Karpas-422 (cell line): ENCODE measurements at places on chromosomes 6 and 20. TPM values are rescaled to one million over a fixed set of nuclear protein-coding genes. Genes with fewer than 3 reads are reported as not detected.

DNA sequence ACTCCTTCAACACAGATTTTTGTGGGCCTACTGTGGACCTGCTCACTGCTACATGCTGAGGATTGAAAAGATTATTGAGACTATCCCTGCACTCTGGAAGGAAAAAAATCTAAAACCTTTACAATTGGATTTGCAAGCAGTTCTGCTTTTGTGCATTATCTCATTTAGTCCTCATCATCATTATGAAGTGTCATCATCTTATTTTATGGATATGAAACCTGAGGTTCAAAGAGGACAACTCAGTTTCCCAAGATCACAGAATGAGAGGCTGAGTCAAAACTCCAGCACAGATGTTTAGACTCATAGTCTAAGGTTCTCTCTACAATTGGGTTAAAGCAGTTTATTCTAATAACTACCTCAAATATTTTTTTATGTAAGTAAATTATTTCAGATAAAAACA is 160.2 kb upstream of the MARCKS start:
- H3K4me1 ChIP-seq: no peaks in the 10 kb centered on the region
- no peak overlapping the region for H3K4me3 ChIP-seq
- DNase-seq: no peak

DNA sequence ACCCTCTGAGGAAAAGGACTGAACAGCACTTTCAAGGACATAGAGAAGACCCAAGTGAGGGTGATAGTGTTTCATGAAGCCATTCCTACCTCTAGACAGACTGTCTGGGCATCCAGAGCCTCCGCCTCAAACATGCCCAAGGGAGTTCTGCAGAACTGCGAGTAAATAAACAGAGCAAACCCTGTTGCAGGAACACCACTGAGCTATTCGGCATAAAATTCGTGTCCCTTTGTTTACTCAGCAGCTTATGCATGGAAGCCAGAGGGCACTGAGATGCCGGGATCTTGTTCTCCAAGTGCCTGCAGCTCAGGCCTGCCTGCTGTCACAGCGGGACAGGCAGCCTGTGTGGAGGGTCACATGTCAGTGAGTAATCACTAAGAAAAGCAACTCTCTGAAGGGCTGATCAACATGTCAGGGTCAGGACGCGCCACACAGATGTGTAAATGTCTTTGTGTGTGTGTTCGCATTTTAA is 164.9 kb upstream of the HEY2 start:
- H3K4me3 ChIP-seq: no peak overlapping the region
- H3K27me3 ChIP-seq: no peaks in the 10 kb centered on the region
- peaks cover 3% of the 10 kb centered on the region; the same call in 1 of the 2 replicates for H3K4me1 ChIP-seq
- no peak for DNase-seq
- H3K36me3 ChIP-seq: no peaks in the 10 kb centered on the region

DNA sequence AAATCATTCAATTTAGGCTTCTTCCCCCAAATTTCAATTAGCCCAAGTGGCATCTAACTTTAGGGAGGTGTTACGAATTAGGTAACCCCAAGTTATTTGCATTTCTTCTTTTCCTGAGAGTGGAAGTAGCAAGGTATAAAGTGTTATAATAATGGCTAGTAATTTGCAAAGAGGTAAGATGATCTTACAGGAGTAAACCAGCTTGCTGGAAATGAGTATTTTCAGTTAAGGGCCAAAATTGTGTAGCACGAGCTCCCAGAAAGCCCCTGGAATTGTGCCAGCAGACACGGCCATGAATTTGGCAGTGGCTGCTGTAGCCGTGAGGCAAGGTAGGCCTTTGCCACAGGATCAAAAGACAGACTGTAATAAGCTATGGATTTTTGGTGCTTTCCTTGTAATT is 38.0 kb downstream of the CITED2 start:
- no peaks in the 10 kb centered on the region for H3K27me3 ChIP-seq
- DNase-seq: peak; percentile 93
- H3K27ac ChIP-seq: peak overlapping the region; percentile 96
- H3K4me3 ChIP-seq: peak overlapping the region; percentile 49
- H3K4me1 ChIP-seq: peaks cover 46% of the 10 kb centered on the region
- H3K36me3 ChIP-seq: no peaks in the 10 kb centered on the region

DNA sequence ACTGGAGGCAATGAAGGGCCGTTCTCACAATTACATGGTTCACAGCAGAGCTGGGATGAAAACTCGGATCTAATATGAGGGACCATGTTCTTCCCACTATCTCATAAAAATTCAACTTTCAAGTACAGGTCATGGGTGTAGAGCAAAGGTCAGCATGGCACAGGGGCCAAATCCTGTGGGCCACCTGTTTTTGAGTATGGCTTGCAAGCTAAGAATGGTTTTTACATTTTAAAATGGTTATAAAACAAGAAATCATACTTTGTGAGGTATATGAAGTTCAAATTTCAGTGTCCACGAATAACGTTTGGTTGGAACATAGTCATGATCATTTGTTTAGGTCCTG is 4.6 kb downstream of the MAP3K5 start:
- H3K4me3 ChIP-seq: no peak overlapping the region
- H3K27me3 ChIP-seq: no peaks in the 10 kb centered on the region; the same call in 1 of the 2 replicates
- no peak overlapping the region for H3K27ac ChIP-seq

DNA sequence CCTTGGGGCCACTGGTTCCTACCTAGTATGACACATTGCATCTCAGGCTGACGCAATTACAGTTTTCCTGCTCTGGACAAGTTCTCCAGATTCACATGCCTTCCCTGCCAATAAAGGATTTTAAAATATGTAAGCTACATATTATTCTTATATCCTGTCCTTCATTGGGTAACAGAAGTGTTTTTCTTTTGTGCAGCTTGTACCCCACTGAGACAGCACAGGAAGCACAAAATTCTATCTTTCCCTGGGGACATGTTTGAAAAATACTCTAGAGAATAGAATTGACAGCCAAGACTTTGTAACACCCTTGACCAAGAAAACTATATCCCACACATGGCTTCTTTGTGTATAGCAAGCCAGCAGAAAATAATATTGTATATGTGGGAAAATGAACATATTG is 456.8 kb downstream of the MAFB start:
- H3K27me3 ChIP-seq: no peaks in the 10 kb centered on the region
- DNase-seq: no peak
- H3K4me3 ChIP-seq: no peak overlapping the region
- H3K27ac ChIP-seq: no peak overlapping the region
- H3K36me3 ChIP-seq: no peaks in the 10 kb centered on the region
- peaks cover 3% of the 10 kb centered on the region; the same call in 1 of the 2 replicates for H3K4me1 ChIP-seq

DNA sequence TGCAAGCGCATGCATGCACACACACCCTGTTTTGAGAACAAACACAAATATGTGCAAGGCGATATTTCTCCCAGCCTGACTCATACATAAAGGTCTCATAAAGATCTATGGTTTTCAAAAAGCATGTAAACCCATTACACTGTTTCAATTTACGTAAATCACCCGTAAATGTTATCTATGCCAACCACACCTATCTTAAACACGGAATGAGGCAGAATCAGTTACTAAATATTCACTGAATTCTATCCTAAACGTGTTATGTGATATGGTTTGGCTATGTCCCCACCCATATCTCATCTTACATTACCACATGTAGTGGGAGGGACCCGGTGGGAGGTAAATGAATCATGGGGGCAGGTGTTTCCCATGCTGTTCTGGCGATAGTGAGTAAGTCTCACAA is 621.6 kb downstream of the KIF16B start:
- no peaks in the 10 kb centered on the region for H3K27me3 ChIP-seq
- H3K36me3 ChIP-seq: no peaks in the 10 kb centered on the region
- no peak overlapping the region for H3K4me3 ChIP-seq
- H3K4me1 ChIP-seq: no peaks in the 10 kb centered on the region

SLC18B1 gene
- 0.60 and 0.72 TPM in 2 replicates for total RNA-seq

RAB32 gene
- not detected in 2 replicates for total RNA-seq

DNA sequence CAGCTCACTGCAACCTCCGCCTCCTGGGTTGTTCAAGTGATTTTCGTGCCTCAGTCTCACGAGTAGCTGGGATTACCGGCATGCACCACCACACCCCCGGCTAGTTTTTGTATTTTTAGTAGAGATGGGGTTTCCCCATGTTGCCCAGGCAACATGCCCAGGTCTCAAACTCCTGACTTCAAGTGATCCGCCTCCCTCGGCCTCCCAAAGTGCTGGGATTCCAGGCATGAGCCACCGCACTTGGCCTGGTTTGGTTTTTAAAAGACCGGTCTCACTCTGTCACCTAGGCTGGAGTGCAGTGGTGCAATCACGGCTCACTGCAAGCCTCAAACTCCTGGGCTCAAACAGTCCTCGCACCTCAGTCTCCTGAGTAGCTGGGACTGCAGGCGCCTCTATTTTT is 40.1 kb downstream of the VSTM2L start:
- no peaks in the 10 kb centered on the region for H3K36me3 ChIP-seq
- no peak for DNase-seq
- H3K27ac ChIP-seq: no peak overlapping the region
- H3K27me3 ChIP-seq: no peaks in the 10 kb centered on the region

DNA sequence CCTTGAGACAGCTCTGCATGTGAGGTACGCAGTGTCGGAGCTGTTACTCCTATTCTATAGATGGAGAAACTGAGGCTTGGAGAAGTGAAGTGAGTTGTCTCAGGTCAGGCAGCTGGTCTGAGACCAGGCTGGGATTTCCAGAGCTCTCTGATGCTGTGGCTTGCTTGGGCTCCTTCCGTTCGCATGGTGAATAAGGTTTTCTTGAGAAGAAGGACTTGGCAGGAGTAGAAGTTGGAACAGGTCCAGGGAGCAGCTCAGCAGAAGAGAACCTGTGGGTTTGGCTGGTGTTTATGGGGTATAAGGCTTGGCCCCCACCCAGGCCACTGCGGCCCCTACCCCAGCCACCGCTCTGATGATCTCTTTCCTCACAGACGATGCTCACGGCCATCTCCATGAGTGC is 7.4 kb downstream of the SLC12A5 start:
- H3K36me3 ChIP-seq: no peaks in the 10 kb centered on the region
- H3K27me3 ChIP-seq: no peaks in the 10 kb centered on the region
- no peak for DNase-seq
- no peak overlapping the region for H3K4me3 ChIP-seq
- H3K27ac ChIP-seq: no peak overlapping the region

GRCh38 chr6:106844930-106845329 is 129.6 kb downstream of the CD24 start:
- H3K4me1 ChIP-seq: peaks cover 25% of the 10 kb centered on the region
- no peak for DNase-seq
- no peak overlapping the region for H3K4me3 ChIP-seq
- H3K27ac ChIP-seq: no peak overlapping the region
- no peaks in the 10 kb centered on the region for H3K27me3 ChIP-seq
- H3K36me3 ChIP-seq: no peaks in the 10 kb centered on the region

CCN2 gene
- total RNA-seq: not detected in 2 replicates

GRCh38 chr6:155493694-155494143 is 38.1 kb upstream of the NOX3 start:
- H3K27me3 ChIP-seq: peaks cover 3% of the 10 kb centered on the region; the same call in 1 of the 2 replicates
- no peaks in the 10 kb centered on the region for H3K36me3 ChIP-seq
- H3K27ac ChIP-seq: no peak overlapping the region
- no peak overlapping the region for H3K4me3 ChIP-seq

DNA sequence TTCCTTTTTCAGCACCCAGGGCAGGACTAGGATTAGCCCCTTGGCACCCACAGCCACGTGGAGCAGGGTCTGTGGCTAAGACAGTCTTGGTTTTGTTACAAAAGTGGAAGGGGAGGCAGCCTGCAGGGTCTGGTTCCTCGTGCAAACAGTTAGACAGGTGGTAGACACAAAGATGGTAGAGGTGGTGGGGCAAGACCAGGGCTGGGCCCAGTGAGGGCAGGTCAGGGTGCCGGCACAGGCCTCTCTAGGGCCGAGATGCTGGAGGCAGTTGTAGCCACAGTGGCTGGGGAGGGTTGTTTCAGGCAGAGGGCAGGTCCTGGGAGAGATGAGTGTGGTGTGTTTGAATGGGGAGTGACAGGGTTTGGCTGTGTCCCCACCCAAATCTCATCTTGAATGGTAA is 161.6 kb downstream of the SMOC2 start:
- no peak overlapping the region for H3K27ac ChIP-seq
- no peaks in the 10 kb centered on the region for H3K36me3 ChIP-seq
- H3K4me1 ChIP-seq: no peaks in the 10 kb centered on the region
- H3K4me3 ChIP-seq: no peak overlapping the region

DNA sequence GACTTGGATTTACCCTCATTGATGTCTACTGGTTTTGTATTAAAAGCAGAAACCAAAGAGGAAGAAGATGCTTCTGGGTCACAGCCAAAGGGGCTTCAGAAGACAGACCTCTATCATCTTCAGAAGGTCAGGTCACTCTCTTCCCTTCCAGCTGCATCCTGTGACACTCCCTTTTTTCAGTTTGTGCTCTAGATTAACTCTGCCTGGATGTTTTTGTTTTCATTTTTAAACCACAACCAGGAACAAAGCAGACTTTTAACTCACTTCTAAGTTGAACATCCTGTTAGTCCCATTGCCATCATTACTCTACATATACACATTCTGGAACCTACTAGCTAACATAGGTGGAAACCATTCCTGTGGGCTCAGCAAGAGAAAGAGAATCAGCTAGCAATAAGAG is 45.2 kb downstream of the AKIRIN2 start:
- DNase-seq: no peak
- no peak overlapping the region for H3K27ac ChIP-seq
- no peaks in the 10 kb centered on the region for H3K27me3 ChIP-seq
- H3K4me3 ChIP-seq: no peak overlapping the region
- peaks cover 54% of the 10 kb centered on the region for H3K36me3 ChIP-seq
- H3K4me1 ChIP-seq: no peaks in the 10 kb centered on the region

GRCh38 chr6:132418235-132418965 is 17.1 kb upstream of the MOXD1 start:
- H3K4me3 ChIP-seq: no peak overlapping the region
- no peak overlapping the region for H3K27ac ChIP-seq
- no peak for DNase-seq
- no peaks in the 10 kb centered on the region for H3K4me1 ChIP-seq
- H3K36me3 ChIP-seq: no peaks in the 10 kb centered on the region

MLIP gene
- not detected in 2 replicates for total RNA-seq

GRCh38 chr6:79574630-79575225 is 37.5 kb upstream of the LCA5 start:
- H3K4me1 ChIP-seq: peaks cover 4% of the 10 kb centered on the region; the same call in 1 of the 2 replicates
- H3K27me3 ChIP-seq: 0 out of 2 replicates have a peak, but pooled peaks cover 3% of the 10 kb centered on the region
- no peak overlapping the region for H3K4me3 ChIP-seq
- H3K36me3 ChIP-seq: no peaks in the 10 kb centered on the region

- H3K36me3 ChIP-seq: peaks cover 3% of the 10 kb centered on the region; the same call in 1 of the 2 replicates
- no peak overlapping the region for H3K27ac ChIP-seq
- no peaks in the 10 kb centered on the region for H3K27me3 ChIP-seq
- DNase-seq: no peak
- H3K4me1 ChIP-seq: no peaks in the 10 kb centered on the region
Observed at GRCh38 chr20:1160496-1160895, 24.3 kb downstream of the TMEM74B start.

GRCh38 chr6:151434369-151434768 is 17.6 kb downstream of the RMND1 start:
- no peaks in the 10 kb centered on the region for H3K27me3 ChIP-seq
- peak overlapping the region; percentile 47; the same call in 1 of the 2 replicates for H3K27ac ChIP-seq
- peaks cover 23% of the 10 kb centered on the region; the same call in 1 of the 2 replicates for H3K36me3 ChIP-seq
- DNase-seq: peak; percentile 60
- no peak overlapping the region; the same call in 1 of the 2 replicates for H3K4me3 ChIP-seq

DNA sequence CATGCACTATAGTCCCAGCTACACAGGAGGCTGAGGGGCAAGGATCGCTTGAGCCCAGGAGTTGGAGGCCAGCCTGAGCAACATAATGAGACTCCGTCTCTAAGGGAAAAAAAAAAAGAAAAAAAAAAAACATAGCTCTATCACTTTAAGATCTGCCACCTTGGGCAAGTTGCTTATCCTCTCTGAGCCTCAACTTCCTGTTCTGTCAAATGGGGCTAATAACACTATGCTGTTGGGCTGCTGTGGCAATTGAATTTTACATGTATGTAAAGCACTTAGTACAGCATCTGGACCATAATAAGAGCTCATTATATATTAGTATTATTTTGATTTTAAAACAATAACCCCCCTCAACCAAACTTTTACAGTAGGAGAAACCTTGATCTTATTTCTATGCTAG is 141.5 kb downstream of the ATXN1 start:
- no peaks in the 10 kb centered on the region for H3K36me3 ChIP-seq
- DNase-seq: no peak
- no peak overlapping the region for H3K27ac ChIP-seq
- H3K27me3 ChIP-seq: no peaks in the 10 kb centered on the region
- H3K4me1 ChIP-seq: peaks cover 9% of the 10 kb centered on the region
